Endodermal cell (in vitro differentiated cells): ENCODE measurements at places on chromosomes 4 and X. TPM values are rescaled to one million over a fixed set of nuclear protein-coding genes. Genes with fewer than 3 reads are reported as not detected.

DNA sequence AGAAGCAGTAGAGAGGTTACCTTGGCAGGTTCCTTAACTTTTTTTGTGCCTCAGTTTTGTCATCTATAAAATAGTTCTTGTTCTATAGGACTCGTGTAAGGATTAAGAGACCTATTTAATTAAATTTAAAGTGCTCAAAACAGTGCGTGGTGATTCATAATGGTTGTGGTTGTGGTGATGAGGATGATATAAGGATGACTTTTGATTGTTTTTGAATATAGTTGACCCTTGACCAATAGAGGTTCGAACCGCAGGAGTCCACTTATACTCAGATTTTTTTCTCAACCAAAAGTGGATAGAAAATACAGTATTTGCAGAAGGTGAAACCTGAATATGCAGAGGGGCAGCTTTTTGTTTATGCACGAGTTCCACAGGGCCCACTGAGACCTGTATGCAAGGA lies 14.6 kb downstream of the SMAD1 start:
- no peaks in the 10 kb centered on the region for H3K27me3 ChIP-seq
- no peak overlapping the region for H3K27ac ChIP-seq
- no peak overlapping the region for H3K4me3 ChIP-seq
- H3K36me3 ChIP-seq = no peaks in the 10 kb centered on the region

GRCh38 chrX:23513121-23513520 lies 154.2 kb upstream of the PRDX4 start:
- no peaks in the 10 kb centered on the region for H3K4me1 ChIP-seq
- no peak overlapping the region for H3K27ac ChIP-seq
- H3K36me3 ChIP-seq = no peaks in the 10 kb centered on the region
- no peak overlapping the region for H3K4me3 ChIP-seq

DNA sequence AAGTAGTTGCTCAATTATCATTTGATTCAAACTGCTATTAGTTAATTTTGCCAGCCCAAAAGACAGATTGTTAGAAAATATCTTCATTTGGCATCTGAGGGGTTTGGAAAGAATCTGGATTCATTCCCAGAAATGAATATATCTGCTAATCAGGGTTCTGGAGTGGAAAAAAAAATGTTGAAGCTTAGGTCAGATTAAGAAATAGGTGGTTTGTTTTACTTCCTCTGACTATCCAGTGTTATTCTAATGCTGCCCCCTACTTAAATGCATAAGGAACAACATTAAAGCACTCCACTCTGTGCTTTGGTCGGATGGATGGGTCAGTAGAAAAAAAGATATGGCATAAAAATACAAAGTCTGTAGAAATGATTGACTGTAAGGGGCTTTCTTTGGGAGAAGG lies 89.0 kb downstream of the LUZP4 start:
- H3K27me3 ChIP-seq = no peaks in the 10 kb centered on the region
- no peaks in the 10 kb centered on the region for H3K36me3 ChIP-seq
- no peak overlapping the region for H3K4me3 ChIP-seq
- H3K27ac ChIP-seq = no peak overlapping the region

- no peak overlapping the region for H3K27ac ChIP-seq
- DNase-seq = no peak
- H3K36me3 ChIP-seq = peaks cover 4% of the 10 kb centered on the region
- no peaks in the 10 kb centered on the region for H3K4me1 ChIP-seq
Observed at GRCh38 chr4:152920768-152921167, 15.4 kb upstream of the FHDC1 start.

DNA sequence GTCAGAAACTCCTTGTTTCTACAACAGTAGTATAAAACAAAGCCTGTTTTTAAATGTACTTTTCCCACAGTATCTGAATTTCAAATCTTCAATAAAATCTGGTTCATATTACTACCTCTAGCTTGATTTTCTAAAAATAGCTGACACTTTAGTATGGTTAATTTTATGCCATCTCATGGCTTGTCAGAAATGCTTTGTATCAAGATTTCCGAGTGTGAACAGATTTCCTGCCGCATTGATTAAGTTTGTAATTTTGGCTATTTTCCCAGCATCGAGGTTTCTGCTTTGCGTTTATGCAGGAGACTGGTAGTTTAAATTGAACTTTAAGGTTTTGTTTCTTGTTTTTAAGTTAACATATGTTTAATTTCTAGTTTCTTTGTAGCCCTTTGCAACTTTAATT lies 44.2 kb downstream of the CLCN3 start:
- DNase-seq = no peak
- H3K27me3 ChIP-seq = no peaks in the 10 kb centered on the region
- H3K4me1 ChIP-seq = peaks cover 3% of the 10 kb centered on the region
- H3K36me3 ChIP-seq = peaks cover 7% of the 10 kb centered on the region

GRCh38 chr4:102339018-102339417 lies 6.3 kb downstream of the SLC39A8 start:
- peaks cover 3% of the 10 kb centered on the region for H3K36me3 ChIP-seq
- H3K4me3 ChIP-seq = no peak overlapping the region
- no peak overlapping the region for H3K27ac ChIP-seq
- peaks cover 10% of the 10 kb centered on the region for H3K4me1 ChIP-seq
- DNase-seq = no peak

GRCh38 chr4:80058740-80059139 lies 14.3 kb downstream of the ANTXR2 start:
- no peaks in the 10 kb centered on the region for H3K36me3 ChIP-seq
- H3K4me3 ChIP-seq = no peak overlapping the region
- no peak for DNase-seq
- no peaks in the 10 kb centered on the region for H3K4me1 ChIP-seq
- H3K27ac ChIP-seq = no peak overlapping the region
- H3K27me3 ChIP-seq = no peaks in the 10 kb centered on the region

- no peaks in the 10 kb centered on the region for H3K36me3 ChIP-seq
- no peaks in the 10 kb centered on the region for H3K27me3 ChIP-seq
- H3K4me3 ChIP-seq = no peak overlapping the region
- H3K27ac ChIP-seq = no peak overlapping the region
- no peaks in the 10 kb centered on the region for H3K4me1 ChIP-seq
Observed at GRCh38 chrX:114841051-114841450, 176.4 kb downstream of the IL13RA2 start.

DNA sequence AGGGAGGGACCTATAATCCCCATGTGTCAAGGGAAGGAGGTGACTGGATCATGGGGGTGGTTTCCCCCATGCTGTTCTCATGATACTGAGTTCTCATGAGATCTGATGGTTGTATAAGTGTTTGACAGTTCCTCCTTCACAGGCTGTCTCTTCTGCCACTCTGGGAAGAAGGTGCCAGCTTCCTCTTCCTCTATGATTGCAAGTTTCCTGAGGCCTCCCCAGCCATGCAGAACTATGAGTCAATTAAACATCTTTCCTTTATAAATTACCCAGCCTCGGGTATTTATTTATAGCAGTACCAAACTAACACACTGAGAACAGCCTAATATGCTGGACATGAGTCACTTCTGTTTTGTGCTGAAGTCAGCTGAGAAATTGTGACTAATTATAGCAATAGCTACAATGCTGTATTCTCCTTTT lies 656.9 kb upstream of the CPEB2 start:
- DNase-seq = no peak
- no peak overlapping the region for H3K4me3 ChIP-seq
- H3K27me3 ChIP-seq = no peaks in the 10 kb centered on the region
- H3K4me1 ChIP-seq = no peaks in the 10 kb centered on the region
- H3K27ac ChIP-seq = no peak overlapping the region

DNA sequence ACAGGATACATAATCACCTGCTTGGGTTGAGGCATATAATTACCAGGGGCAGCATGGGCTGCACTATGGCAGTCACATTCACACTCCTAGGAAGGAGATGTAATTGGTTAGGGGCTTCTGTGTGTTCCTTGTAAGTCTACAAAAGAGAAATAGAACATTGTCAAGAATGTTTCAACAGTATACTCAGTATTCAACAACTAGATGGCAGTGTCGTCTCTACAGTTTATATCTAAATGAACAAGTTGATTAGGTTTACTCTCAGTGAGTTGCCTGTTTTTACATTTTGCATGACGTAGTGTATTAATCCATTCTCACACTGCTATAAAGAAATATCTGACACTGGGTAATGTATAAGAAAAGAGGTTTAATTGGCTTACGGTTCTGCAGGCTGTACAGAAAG lies 50.5 kb upstream of the RAB33B start:
- no peaks in the 10 kb centered on the region for H3K4me1 ChIP-seq
- H3K27ac ChIP-seq = no peak overlapping the region
- no peaks in the 10 kb centered on the region for H3K27me3 ChIP-seq
- H3K4me3 ChIP-seq = no peak overlapping the region

DNA sequence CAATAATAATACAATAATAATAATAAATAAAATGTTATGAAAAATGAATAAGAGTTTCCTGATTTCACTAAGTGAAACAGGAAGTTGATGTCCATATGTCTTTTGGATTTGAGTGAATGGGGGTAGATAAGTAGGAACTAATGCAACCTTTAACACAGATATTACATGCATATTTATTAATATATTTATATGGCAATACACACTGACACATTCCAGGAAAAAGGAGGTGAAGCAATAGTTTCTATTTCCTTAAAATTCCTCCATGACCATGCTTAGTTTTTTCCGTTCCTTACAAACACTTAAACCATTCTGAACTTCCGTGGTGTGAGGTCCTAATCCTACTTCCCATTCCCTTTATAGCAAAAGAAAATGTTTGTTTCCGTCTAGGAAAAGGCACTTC lies 48.3 kb downstream of the ATXN3L start:
- H3K27ac ChIP-seq = no peak overlapping the region
- no peaks in the 10 kb centered on the region for H3K4me1 ChIP-seq
- H3K27me3 ChIP-seq = no peaks in the 10 kb centered on the region

DNA sequence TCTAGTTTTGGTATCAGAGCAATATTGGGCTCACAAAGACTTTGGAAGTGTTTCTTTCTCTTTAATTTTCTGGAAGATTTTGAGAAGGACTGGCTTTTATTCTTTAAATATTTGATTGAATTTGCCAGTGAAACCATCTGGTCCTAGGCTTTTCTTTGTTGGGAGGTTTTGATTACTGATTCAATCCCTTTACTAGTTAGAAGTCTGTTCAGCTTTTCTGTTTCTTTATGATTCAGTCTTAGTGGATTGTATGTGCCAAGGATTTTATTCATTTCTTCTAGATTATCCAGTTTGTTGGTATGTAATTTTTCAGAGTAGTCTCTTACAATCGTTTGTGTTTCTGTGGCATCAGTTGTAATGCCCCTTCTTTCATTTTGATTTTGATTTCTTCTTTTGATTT lies 28.6 kb downstream of the GLRB start:
- no peak overlapping the region for H3K27ac ChIP-seq
- H3K4me1 ChIP-seq = no peaks in the 10 kb centered on the region
- no peaks in the 10 kb centered on the region for H3K27me3 ChIP-seq
- no peak overlapping the region for H3K4me3 ChIP-seq

GRCh38 chrX:129359269-129359668 lies 164.0 kb downstream of the SMARCA1 start:
- no peaks in the 10 kb centered on the region for H3K36me3 ChIP-seq
- no peak overlapping the region for H3K27ac ChIP-seq
- no peaks in the 10 kb centered on the region for H3K27me3 ChIP-seq
- H3K4me1 ChIP-seq = no peaks in the 10 kb centered on the region
- no peak overlapping the region for H3K4me3 ChIP-seq

DNA sequence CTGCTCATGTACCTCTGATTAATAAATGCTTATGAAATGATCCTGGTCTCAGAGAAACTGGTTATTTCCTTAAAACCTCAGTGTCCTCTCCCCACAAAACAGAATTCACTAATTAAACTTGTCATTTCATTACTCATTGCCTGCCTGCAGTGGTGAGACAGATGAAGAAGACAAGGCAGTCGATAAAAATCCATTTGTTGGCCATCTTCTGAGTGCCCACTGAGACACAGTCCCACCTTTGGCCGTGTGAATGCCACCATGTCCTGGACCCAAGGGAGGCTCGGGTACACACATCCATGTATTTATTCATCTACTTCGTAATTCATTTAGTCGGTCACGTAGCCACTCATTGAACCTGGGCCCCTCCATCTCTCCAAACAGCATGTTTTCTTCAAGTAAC lies 3.5 kb downstream of the S100P start:
- no peak overlapping the region for H3K4me3 ChIP-seq
- no peak overlapping the region for H3K27ac ChIP-seq
- no peaks in the 10 kb centered on the region for H3K27me3 ChIP-seq
- no peak for DNase-seq
- H3K36me3 ChIP-seq = peaks cover 25% of the 10 kb centered on the region

- no peaks in the 10 kb centered on the region for H3K36me3 ChIP-seq
- H3K4me3 ChIP-seq = no peak overlapping the region
- no peak for DNase-seq
- H3K4me1 ChIP-seq = no peaks in the 10 kb centered on the region
- H3K27me3 ChIP-seq = no peaks in the 10 kb centered on the region
- H3K27ac ChIP-seq = peak overlapping the region; percentile 75
Observed at GRCh38 chr4:72591547-72592454, 22.8 kb upstream of the ADAMTS3 start.

DNA sequence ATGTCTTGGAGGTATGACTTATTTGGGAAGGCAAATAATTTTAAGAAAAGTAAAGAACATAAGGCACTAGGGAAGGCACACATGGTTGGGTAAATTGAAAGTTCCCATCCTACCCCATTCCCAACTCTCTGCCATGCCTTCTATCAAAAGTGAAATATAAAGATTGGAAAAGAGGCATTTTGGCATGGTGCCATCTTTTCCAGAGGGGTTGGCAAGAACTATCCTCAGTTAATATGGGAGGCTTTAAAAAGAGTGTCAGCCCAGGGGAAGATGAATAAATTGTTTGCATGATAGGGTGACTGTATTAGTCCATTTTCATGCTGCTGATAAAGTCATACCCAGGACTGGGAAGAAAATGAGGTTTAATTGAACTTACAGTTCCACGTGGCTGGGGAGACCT lies 150.8 kb upstream of the BOD1L1 start:
- H3K4me1 ChIP-seq = no peaks in the 10 kb centered on the region
- no peak overlapping the region for H3K4me3 ChIP-seq
- DNase-seq = no peak
- no peaks in the 10 kb centered on the region for H3K36me3 ChIP-seq
- H3K27me3 ChIP-seq = no peaks in the 10 kb centered on the region

DNA sequence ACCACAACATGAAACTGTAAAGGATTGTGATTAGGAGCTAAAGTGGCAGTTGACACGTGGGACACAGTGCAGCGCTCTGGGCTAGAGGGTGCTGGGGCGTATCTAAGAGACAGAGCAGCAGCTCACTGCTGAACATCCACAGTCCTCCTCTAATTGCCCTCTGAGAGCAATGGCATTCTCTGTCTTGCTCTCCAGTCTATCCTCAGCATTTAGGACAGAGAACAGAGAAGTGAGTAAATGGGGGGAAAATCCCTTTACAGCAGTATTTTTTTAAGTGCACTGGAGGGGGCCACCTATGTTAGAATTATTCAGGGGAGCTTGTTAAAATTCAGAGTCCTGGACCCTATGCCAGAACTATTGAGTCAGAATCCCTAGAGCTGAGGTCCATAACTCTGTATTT lies 4.2 kb upstream of the TMEM154 start:
- peaks cover 1% of the 10 kb centered on the region for H3K4me1 ChIP-seq
- H3K4me3 ChIP-seq = no peak overlapping the region
- peaks cover 5% of the 10 kb centered on the region for H3K27me3 ChIP-seq
- no peak overlapping the region for H3K27ac ChIP-seq
- no peak for DNase-seq
- no peaks in the 10 kb centered on the region for H3K36me3 ChIP-seq

- H3K36me3 ChIP-seq = no peaks in the 10 kb centered on the region
- H3K27me3 ChIP-seq = no peaks in the 10 kb centered on the region
- H3K4me1 ChIP-seq = no peaks in the 10 kb centered on the region
- H3K27ac ChIP-seq = no peak overlapping the region
Observed at GRCh38 chr4:67765401-67765800, 11.2 kb upstream of the GNRHR start.

- DNase-seq = no peak
- H3K27me3 ChIP-seq = no peaks in the 10 kb centered on the region
- H3K4me3 ChIP-seq = no peak overlapping the region
- H3K4me1 ChIP-seq = no peaks in the 10 kb centered on the region
- no peak overlapping the region for H3K27ac ChIP-seq
Observed at GRCh38 chr4:118997601-118998000, 108.9 kb downstream of the SYNPO2 start.

DKK2 gene
- total RNA-seq = not detected in 2 replicates

SSX4 gene
- 0.63 to 1.6 TPM (median 1.00 TPM) in 3 replicates for total RNA-seq

SPANXB1 gene
- total RNA-seq = not detected in 3 replicates

BTK gene
- total RNA-seq = 3.4 and 4.3 TPM in 2 replicates
